ENCODE measurements at places on chromosomes 3 and 15.

GRCh38 chr3:20055020-20055775 is 15.0 kb downstream of the KAT2B start:
- DNase-seq: no peak

GRCh38 chr15:101020945-101021344 is 101.8 kb downstream of the LRRK1 start:
- DNase-seq: no peak

DNA sequence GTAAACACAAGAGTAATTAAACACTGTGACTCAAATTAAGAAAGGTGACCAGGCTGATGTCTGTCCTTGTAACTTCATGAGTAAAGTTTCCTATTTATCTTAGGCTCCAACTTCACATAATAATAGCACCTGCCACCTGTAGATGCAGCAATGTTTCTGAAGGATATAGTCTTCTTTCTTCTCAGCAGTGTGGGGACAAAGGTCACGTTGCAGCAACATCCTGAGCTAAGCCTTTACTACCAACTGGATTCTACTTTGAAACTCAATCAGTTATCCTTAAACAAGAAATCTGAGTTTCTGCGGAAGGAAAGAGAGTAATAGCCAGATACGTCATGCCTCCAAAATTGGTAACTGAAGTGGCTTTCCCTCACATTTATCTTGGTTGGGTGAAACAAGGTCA is 253.1 kb downstream of the RBMS3 start:
- no peak for DNase-seq

DNA sequence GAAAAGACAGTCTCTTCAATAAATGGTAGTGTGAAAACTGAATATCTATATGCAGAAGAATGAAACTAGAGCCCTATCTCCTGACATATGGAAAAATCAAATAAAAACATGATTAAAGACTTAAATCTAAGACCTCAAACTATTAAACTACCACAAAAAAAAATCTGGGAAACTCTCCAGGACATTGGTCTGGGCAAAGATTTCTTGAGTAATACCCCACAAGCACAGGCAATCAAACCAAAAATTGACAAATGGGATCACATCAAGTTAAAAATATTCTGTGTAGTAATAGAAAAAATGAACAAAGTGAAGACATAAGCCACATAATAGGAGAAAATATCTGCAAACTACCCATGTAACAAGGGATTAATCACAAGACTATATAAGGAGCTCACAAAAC is 286.4 kb downstream of the TBC1D5 start:
- DNase-seq: no peak

DNA sequence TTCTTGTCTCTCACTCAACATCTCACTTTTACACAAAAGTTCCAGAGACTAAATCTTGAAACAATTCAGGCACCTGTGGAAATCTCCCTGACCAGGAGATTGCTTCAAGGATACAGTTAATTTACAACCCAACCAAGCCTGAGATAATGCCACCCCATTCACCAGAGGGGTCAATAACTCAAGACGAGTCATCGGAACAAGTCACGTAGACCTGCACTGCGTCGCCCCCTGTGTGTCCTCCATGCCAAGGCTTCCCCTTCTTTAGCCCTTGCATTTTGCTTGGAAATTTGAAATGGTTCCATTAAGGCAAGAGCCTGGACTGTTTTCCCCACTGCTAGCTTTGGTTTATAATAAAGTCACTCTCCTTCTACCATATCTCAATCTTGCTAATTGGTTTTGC is 129.0 kb upstream of the NEO1 start:
- DNase-seq: no peak

GRCh38 chr15:48414015-48414414 is 82.8 kb downstream of the DUT start:
- no peak for DNase-seq

DNA sequence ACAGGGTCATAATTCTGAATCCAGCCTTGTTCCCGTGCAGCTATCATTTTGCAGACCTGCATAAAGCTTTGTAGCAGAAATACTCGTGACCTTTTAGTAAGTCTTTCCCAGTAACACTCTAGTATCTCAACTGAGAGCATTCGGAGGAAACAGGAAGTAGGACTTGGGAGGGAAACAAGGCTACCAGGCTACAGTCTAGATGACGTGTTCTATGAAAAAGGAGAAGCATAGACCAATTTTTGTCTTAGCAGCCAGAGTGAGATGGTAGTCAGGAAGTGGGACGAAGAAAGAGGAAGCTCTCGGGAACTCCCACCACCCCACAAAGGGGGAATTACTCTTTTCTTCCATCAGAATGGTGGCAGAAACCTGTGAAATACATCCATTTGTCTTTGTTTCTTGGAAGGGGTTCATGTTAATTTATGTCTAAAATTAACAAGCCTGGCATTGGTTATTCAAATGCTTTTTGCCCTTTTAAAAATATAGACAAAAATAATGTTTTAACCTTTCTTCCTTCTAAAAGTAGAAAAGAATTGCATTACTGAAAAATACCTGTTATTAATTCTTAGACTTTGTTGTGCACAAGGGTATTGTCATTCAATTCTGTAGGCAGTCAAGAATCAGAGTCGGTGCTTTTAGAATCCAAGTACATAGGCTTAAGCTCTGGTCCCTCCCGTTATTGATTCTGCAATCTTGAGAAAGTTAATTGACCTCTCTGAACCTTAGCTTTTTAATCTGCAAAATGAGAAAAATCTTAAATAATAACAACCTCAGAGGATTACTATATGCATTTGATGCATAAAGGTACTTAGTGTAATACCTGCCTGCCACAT is 1.6 kb upstream of the SUCNR1 start:
- DNase-seq: no peak

DNA sequence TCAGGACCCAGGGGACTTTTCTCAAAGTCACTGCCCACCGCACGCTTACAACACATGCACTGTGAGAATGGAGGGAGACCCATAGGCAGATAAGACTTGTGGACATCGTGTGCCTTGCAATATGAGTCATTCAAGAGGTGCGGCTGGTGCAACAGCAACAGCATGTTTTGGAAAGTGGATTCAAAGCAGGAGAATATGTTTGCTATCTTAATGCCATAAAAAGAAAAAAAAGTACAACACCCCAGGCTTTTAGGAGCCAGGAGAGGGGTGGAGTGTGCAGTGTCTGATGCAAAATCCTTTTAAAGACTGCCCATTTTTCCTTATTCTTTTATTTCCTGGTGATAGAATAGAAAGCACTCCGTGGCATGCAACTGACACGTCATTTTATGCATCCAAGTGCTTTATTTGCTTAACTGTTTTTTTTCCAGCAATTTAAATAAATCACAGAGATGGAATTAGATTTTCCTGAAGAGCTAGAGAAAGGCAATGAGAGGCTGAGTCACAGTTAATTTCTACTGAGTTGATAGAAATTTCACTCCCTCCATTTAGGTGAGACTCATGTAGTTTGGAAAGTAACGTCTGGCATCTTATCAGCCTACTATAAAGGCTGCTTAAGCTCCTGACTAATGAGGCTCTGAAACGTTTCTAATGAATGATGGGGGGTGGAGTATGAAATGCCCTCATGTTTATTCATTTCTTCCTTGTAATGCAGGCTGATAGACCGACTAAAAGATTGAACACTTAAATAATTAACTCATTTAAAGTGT is 96.4 kb downstream of the NSUN3 start:
- no peak for DNase-seq

DNA sequence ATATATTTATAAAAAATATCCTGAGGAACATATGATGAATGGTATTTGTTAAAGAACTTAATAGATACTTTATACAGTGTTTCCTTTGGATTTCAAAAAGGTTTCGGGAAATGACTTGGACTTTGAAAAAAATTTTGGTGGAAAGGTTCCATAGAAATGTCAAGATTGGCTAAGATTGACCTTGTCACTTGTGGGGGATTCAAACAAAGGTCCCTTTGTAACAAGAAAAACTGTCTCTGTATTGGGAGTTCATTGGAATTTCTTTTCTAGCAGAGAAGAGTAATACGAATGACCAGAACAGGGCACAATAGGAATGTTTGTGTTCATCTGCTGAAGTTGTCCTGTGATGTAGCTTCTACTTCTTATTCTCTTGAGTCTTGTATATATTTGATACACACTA is 43.2 kb downstream of the ARHGEF26 start:
- no peak for DNase-seq

GRCh38 chr15:28252831-28253230 is 69.1 kb downstream of the HERC2 start:
- DNase-seq: no peak

DNA sequence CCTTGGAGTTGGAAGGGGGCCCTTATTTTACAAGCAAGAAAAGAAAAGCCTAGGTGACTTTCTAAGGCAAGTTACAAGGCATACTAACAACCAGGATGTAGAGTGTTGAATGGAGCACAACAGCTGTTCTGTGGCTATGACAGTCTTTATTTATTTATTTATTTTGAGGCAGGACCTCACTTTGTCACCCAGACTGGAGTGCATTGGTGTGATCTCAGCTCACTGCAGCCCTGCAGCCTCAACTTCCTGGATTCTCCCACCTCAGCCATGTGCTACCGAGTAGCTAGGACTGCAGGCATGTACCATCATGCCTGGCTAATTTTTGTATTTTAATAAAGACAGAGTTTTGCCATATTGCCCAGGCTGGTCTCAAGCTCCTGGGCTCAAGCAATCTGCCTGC is 973.4 kb downstream of the ROBO1 start:
- no peak for DNase-seq

DNA sequence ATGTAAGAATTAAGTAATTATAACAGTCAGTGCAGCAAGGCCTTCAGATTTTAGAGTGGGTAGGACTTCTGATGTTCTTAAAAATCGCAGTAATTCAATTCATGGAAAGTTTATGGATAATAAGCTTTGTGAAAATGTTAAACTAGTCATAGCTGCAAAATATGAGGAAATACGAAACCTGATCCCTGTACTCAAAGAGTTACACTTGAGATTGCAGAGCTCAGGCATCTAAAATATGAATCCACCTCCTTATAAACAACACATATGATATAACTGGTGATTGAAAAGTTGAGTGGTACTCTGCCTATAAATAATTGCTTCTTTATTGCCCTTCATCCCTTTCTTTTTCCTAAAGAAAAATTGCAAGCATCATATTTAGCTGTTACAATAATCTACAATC is 473.3 kb downstream of the OTOL1 start:
- no peak for DNase-seq

- DNase-seq: no peak
Measured at GRCh38 chr3:128505771-128506170, 12.8 kb upstream of the GATA2 start.

DNA sequence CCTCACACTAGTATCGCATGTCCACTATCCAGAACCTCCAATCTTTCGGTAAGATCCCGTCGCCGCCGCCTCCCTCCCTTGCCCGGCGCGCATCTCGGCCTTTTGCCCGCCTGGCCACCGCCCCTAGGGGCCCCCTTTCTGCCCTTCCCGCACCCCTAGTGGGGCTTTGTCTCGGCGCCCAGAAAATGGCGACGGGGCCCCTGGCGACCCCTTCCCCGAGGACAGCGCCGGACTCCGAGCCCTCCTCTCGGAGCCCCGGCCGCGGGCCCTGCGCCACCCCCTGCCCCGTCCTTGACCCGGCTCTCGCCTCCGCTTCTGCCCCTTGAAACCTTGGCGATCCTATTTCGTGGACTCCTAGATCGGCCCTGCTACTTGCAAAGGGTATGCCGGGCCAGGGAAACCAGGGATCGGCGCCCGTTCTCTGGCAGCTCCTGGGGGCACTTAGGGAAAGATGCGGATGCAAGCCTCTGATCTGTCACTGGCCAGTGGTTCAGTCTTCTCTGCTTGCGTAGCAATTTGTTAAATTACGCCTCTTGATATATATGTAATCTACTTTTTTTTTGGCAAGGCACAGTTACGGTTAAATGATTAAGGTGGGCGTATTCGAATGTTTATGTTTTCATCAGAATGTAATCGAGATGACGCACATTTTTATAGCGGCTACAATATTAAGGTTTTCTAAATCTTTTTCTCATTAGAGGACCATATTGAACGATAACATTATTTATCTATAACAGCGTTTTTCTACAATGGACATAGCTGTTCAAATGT is 603 bp downstream of the EIF1B start:
- no peak for DNase-seq

DNA sequence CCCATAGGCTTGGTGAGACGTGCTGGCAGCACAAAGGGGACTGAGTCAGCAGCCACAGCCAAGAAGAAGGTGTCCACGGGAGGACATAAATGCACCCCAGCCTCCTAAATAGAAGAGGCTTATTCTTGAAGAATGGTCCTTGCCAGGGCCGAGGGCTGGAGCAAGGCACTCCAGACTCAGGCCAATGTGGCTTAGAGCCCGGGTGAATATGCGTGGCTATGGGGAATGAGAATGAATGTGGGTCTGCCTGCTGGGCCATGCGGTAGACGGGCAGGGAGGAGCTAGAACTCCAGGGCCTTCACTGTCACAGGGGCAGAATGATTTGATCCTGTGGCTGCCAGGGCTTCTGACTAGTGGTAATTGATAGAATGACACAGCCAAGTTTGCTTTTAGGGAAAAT is 34.0 kb downstream of the DHX30 start:
- DNase-seq: no peak

- no peak for DNase-seq
Measured at GRCh38 chr3:139534992-139535879, 4.3 kb downstream of the RBP1 start.

DNA sequence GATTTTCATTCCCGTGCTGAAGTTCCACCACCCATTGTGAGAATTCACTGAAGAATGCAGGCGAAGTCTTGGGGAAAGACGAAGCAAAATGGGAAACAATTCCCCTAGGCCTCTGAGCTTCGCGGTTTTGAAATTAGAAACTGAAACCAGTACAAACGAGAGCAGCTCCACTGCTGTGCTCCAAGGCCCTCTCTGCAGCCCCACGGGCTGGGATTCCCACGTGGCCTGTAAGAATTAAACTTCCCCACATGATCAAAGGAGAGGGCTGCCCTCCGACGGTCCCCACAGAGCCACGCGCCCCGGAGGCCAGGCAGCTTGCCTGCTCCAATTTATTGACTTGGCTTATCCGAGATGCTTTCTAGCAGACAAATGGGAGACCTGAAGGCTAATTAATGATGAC is 144.0 kb downstream of the GREM1 start:
- no peak for DNase-seq

DNA sequence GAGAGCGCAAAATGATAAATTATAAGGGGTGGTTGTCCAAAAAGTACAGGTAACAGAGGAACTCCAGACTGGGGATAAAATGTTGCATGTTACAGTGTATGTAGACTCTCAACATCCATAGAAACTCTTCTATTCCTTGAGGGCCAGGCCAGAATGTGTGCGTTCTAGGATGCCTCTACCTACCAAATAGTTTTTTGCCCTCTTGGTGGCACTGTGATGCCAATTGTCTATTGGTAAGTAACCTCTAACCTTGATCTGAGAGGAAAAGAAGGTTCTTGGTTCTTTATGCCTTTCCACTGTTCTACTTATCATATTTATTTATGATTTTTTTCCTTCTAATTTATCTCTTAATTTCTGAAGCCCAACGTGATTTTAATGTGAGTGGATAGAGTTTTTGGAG is 424.6 kb downstream of the GRM7 start:
- DNase-seq: no peak
